ENCODE measurements at places on chromosomes 16 and 17.
A peak's percentile ranks its signal among the peaks of the same experiment; 100 is the strongest.

DNA sequence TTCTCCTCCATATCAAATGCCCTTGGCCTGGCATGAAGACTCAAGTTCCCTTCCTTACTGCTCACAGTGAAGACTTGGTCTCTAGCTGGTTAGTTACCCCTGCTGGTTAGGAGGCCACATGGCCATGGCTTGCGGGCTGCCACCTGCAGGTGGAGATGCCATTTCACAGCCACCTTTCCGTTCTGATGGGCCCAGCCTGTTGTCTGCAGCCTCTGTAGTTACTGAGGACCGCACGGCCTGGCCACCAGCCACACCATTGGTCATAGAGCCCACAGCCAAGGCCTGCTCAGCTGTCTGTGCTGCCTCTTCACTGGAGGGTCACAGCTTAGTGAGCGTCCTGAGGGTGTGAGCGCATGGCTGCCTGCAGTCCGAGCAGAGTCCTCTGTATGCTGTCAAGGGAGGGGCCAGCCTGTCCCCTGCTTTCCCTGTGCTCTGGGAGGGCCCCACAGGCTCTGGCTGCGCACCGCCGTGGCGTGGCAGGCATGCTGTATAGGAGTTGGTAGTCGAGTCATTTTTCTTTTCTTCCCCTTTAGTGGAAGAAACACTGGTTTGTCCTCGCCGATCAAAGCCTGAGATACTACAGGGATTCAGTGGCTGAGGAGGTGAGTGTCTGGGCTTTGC lies 59.2 kb downstream of the PLD6 start:
- DNase-seq = peak; percentile 47

DNA sequence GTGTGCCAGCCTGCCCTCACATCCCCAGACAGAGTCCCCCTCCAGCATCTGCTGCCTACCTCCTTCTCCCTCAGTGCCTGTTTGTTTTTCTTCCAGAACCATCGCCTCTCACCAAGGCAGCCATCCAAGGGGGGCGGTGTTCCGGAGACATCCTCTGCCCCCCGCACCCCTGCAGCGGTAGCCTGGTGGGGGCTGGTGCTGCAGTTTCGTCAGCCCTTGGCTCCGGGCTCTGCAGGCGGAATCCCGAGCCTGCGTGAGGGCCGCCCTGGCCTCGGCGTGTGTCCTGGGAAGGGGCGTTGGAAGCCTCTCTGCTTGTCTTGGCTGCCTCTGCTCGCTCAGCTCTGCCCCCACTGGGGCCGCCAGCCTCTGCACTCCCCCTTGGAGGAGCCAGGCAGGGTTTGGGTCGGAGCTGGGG lies 126.0 kb upstream of the CIBAR2 start:
- no peak for DNase-seq

GRCh38 chr17:28968914-28969295 lies 17.6 kb upstream of the PHF12 start:
- no peak for DNase-seq

- DNase-seq = no peak
These were observed 159.1 kb downstream of the CDH11 start for GRCh38 chr16:64962786-64963185.

GRCh38 chr17:39026980-39027451 lies 59.8 kb upstream of the FBXO47 start:
- no peak for DNase-seq

DNA sequence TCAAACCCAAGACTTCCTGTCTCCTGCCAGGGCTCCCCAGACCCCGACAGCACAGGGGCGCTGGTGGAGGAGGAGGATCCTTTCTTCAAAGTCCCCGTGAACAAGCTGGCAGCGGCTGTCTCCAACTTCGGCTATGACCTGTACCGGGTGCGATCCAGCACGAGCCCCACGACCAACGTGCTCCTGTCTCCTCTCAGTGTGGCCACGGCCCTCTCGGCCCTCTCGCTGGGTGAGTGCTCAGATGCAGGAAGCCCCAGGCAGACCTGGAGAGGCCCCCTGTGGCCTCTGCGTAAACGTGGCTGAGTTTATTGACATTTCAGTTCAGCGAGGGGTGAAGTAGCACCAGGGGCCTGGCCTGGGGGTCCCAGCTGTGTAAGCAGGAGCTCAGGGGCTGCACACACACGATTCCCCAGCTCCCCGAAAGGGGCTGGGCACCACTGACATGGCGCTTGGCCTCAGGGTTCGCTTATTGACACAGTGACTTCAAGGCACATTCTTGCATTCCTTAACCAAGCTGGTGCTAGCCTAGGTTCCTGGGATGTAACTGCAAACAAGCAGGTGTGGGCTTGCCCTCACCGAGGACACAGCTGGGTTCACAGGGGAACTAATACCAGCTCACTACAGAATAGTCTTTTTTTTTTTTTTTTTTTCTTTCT lies 8.1 kb downstream of the SERPINF1 start:
- DNase-seq = no peak

- no peak for DNase-seq
These were observed at the start of gene ALOX12B for GRCh38 chr17:8087075-8087951. ALOX12B (minus strand) TSS chr17:8087716; CDS start chr17:8087442, 274 bp downstream.

GRCh38 chr16:35210681-35211433 lies 1751.4 kb downstream of the TP53TG3F start:
- DNase-seq = no peak

DNA sequence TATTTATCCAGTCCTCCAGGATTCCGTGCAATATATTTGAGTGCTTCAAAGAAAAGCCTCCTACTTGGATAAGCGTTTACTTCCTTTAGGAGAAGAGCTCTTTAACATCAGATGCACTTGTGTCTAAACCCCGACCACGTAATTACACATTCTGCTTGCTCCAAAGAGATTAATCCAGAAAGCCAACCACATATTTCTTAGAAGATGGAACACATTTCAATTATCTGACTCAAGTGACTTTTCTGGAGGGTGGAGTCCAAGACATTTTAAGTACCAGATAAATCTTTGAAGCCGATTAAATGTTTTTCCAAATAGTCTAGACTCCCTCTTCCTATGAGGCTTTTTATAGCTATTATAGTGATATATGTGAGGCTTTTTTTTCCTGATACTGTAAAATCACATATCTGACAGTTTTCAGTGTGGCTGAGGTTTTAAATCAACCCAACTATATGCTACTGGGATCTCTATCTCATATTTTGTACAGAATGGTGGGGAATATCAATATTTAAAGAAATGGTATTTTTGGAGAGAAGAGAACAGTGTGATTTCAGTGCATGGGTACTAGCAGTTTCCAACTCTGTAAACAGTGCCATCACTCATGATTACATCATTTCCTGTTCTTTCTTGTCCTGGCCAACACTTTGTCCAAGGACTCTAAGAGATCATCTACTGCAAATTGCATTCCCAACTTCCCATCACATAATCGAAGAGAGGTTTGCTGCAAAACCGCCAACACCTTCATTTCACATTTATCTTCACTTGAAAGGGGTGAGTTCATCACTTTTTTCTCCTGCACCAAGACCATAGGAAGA lies 192.4 kb upstream of the HSBP1 start:
- DNase-seq = no peak

DNA sequence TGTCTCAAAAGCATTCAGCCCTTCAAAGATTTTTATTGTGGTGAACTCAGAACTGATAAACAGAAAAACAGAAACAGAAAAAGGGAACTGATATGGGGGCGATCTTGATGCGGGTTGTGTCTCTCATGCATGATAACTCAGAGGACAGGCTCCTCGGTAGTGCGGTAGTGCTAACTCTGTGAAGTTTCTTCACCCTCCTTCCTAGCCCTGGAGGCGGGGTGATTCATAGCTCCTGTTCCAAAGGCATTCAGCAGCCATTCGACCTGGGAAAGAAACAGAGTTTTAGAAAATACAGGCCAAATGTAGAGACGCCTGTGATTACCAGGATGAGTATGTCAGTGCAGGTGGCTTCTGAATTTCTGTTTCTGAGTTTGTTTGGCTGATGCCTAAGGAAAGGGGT lies 5.5 kb upstream of the MAF start:
- DNase-seq = no peak

DNA sequence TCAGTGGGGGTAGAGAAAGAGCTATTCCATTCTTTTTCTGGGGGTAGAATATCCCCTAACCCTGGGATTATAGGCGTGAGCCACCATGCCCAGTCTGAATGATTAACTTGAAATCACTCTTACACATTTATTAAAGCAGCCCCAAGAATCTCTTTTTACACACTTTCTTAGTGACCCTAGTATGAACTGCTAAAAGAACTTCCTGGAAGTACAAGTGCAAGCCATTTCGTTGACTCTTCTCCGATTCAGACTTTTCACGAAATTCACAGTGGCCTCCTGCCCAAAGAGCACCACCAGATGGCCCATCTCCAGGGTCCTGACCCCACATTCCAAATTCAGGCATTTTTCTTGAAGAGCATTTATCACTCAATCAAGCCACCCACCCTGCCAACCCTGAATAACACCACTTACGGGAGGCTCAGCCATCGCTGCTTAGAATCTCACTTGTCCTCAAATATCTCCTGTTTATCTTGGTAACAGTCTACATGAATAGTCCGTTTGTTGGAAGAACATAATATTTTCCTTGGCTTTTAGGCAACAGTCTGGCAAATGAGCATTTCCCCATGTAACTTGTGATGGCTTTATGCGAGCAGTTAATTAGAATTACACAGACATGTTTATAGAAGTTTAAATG lies 28.0 kb downstream of the ZNF423 start:
- DNase-seq = no peak

GRCh38 chr16:10558746-10559641 lies 21.4 kb downstream of the EMP2 start:
- no peak for DNase-seq

DNA sequence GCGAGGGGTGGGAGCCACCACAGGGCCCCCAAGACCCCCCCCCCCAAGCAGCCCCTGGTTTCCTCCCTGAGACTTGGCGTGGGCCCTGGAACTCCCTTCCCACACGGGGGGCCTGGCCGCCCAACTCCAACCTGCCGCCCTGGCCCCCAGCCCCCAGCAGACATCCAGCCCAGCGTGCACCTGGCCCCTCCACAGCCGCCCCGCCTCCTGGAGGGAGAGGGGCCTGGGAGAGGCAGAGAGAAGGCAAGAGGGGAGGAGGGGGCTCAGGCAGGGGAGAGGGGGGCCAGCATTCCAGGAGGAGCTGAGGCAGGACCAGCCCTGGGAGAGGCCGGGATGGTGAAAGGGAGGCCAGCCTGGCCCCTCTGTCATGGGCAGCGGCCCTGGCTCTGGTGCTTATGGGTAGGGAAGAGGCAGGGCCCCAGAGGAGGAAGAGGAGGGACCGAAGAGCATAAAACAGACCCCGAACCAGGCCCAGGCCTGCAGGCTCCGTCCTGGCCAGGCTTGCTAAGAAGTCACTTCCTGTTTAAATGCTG lies 16.7 kb downstream of the IL34 start:
- no peak for DNase-seq

GRCh38 chr16:27725236-27726000 lies 175.5 kb downstream of the KATNIP start:
- no peak for DNase-seq

DNA sequence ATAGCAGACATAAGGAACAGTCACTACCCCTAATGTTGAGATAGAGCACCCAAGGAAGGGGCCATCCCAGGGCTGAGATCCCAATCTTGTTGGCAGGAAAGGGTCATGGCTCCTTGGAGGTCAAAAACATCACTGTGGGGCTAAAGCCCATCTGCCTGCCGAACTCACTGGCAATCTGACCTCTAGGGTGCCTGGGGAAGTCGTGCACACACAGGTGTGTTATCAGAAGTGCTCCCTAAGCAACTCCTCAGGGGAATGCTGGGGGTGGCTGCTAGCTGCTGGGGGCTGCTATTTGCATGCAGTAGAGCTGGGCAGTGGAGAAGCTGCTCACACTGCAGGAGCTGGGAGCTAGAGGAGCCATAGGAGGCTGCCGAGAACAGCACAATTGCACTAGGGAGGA lies 47.5 kb upstream of the PHOSPHO1 start:
- no peak for DNase-seq

- DNase-seq = no peak
These were observed 200.4 kb downstream of the LGALS9B start for GRCh38 chr17:20266806-20267458.

GRCh38 chr17:7707446-7707845 lies 2.4 kb downstream of the EFNB3 start:
- no peak for DNase-seq

DNA sequence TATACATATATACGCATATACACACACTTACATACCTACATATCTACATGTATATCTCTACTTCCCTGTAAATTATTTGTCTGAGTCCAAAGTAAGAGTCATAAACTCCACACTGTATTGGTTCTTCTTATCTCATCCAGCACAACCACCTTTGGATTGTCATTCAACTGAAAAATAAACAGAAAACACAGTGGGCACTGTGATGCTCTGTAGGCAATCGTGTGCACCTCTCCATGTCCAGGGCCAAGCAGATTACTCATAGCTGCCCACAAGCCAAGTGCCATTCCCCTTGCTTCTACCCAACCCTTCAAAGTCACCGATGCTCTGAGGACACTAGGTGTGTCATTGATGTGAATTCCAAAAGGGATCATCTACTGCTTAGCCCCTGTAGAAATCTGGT lies 12.9 kb upstream of the TEKT3 start:
- no peak for DNase-seq

GRCh38 chr16:83914091-83914710 lies 15.3 kb downstream of the MLYCD start:
- no peak for DNase-seq

DNA sequence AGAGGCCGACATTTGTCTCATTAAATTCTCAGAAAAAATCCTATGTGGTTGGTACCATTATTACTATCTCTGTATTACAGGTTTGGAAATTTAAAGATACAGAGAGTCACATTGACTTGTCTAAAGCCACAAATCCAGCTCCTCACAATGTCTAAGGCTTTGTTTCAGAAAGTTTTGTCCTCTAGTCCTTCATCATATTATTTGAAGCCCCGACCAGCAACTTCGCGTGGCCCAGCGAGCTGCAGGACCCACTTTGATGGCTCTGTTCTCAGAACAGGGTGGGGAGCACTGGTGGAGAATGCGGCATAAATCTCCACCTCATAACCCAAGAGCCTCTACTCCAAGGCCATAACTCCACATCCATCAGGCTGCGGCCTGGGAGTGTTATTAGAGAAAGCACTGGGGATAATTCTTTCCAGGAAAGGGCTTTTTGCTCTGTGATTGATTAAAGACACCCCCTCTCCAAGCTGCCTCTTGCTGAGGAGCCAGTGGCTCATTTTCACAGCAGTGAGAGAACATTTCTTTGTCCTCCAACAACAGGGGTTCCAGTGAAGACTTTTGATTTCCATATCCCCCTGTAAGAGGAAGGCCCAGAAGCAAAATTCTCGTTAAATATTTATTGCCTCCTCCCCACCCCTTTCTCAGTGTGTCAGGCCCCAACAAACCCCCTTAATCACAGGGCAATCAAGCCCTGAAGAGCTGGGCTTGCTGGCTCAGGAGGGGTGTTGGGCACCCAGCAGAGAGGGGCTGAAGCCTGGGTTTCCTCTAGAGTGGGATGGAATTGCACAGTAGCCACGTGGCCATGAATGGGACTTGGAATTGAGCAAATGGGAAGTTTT lies 113.7 kb upstream of the CDH11 start:
- DNase-seq = no peak

DNA sequence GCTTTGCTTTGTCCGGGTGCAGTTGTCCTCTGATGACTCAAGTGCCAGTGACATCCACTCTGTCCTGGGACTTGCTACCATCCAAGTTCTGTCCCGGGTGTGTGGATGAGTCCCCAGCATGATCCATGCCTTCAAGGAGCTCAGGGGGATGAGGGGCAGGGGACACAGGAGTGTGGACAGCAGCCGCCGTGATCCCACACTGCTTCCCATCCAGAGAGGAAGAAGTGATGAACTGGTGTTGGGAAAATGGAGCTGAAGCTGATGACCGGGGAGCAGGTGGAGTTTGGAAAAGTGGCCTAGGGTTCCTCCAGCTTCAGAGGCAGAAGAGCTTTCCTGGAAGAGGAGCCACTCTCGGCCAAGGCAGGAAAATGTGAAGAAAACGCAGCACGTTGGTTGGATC lies 249.6 kb upstream of the TNRC6C start:
- no peak for DNase-seq

- DNase-seq = peak; percentile 7
These were observed 234.9 kb upstream of the CIBAR2 start for GRCh38 chr16:85347213-85347591.

- DNase-seq = peak; percentile 14
These were observed 40.2 kb upstream of the MAF start for GRCh38 chr16:79640513-79641360.
